Fibroblast of mammary gland (primary cell): ENCODE measurements at places on chromosomes 7 and 10.
A peak's percentile ranks its signal among the peaks of the same experiment; 100 is the strongest.

GRCh38 chr7:107152011-107152410 lies 16.8 kb upstream of the HBP1 start:
- peak; percentile 73 for DNase-seq

- no peak for DNase-seq
Observed at GRCh38 chr10:3065622-3066021, 1.7 kb upstream of the PFKP start.

DNA sequence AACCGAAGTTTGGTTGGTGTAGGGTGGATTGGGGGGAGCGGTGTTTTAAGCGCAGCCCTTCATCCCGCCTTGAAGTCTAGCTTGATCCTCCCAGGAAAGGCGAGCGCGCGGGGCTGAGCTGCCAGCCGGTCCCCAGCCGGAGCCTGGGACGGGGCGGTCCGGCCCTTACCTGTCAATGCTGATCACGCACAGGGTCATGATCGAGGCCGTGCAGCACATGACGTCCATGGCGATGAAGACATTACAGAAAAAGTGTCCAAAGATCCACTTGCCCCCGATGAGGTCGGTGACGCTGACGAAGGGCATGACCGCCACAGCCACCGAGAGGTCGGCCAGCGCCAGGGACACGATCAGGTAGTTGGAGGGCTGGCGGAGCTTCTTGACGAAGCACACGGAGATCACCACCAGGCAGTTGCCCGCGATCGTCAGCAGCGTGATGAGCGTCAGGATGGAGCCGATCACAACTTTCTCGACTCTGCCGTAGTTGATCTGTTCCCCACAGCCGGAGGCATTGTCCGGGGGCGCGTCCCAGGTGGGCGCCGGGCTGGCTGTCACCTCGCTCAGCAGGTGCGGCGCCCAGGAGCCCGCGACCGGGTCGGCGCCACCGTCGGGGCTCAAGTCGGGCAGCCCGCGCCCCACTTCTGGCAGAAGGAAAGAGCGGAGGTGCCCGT lies 740 bp downstream of the HTR7 start:
- DNase-seq = no peak

DNA sequence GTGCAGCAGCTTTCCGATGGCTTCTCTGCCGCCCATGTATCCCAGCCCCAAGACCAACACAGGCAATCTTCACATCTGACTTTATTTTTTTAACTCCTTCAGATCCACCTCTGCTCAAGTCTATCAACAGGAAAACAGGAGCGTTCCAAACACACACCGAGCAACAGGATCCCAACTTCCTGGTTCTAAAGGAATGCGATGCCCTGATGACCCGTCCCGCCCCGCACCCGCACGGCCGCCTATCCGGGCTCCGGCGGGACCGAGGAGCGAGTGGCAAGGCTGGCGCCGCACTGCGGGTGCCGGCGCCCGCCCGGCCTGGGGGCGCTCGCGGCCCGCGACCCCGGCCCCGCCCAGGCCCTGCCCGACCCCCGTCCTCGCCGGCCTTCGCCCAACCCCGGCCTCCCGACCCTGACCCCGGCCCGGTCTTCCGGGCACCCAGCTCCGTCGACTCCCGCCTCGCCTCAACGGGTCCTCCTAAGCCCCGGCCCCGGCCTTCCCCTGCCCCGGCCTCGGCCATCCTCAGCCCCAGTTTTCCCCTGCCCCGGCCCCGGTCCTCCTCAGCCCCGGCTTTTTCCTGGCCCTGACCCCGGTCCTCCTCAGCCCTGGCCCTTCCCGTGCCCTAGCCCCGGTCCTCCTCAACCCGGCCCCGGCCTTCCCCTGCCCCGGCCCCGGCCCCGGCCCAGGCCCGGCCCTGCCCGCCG lies 730 bp downstream of the LARP4B start:
- DNase-seq = peak; percentile 30

- no peak for DNase-seq
Observed at GRCh38 chr7:47421456-47421855, 160.5 kb downstream of the TNS3 start.

DNA sequence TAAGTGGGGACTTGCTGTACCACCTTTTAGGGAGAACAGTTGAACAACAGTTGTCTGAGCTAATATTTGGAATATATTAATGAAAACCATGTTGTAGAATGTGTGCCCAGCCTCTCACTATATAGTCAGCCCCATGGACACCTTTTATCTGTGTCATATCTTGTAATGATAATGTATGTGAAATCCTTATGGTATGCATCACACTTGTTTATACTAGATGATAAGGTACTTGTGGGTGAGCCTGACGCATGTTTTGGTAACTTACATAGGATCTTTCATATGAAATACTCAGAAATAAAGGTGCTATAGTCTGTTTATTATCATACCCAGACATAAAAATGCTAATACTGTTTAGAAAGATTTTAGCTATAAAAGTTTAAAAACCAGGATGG lies 32.8 kb downstream of the CAMK1D start:
- DNase-seq = no peak

GRCh38 chr10:623014-623413 lies 66.5 kb downstream of the DIP2C start:
- no peak for DNase-seq

DNA sequence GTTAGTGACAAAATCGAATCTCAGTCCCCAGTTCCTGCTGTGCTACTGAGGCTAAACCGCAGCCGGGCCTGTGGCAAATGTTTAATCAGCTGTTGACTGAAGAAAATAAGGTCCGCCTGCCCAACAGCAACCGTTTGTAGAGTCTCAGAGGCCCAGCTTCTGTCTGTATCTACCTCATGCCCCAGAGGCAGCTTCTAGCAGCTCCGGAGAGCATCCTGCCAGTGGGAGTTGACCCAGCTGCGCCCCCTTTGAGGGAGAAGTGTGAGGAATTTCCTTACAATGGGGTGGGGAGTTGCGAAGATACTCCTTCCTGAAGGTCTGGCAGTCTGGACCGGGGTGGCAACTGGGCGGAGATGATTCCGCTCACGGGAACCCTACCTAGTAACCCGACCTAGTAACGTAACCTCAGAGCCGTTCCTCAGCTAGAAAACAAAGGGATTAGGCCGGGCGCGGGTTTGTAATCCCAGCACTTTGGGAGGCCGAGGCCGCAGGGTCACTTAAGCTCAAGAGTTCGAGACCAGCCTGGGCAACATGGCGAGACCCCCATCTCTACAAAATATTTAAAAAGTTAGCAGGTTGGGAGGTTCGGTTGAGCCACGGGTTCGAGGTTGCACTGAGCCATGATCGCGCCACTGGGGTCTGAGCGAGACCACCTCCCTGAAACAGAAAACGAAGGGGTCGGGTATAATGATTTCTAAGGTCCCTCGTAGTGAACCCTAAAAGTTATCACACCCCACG lies 846 bp upstream of the ZNF775 start:
- peak; percentile 54 for DNase-seq

- peak; percentile 89 for DNase-seq
Observed at GRCh38 chr7:20330239-20330927, at the start of gene ITGB8. Gene ITGB8 (plus strand): TSS chr7:20330900. CDS start chr7:20331807, 907 bp downstream.

DNA sequence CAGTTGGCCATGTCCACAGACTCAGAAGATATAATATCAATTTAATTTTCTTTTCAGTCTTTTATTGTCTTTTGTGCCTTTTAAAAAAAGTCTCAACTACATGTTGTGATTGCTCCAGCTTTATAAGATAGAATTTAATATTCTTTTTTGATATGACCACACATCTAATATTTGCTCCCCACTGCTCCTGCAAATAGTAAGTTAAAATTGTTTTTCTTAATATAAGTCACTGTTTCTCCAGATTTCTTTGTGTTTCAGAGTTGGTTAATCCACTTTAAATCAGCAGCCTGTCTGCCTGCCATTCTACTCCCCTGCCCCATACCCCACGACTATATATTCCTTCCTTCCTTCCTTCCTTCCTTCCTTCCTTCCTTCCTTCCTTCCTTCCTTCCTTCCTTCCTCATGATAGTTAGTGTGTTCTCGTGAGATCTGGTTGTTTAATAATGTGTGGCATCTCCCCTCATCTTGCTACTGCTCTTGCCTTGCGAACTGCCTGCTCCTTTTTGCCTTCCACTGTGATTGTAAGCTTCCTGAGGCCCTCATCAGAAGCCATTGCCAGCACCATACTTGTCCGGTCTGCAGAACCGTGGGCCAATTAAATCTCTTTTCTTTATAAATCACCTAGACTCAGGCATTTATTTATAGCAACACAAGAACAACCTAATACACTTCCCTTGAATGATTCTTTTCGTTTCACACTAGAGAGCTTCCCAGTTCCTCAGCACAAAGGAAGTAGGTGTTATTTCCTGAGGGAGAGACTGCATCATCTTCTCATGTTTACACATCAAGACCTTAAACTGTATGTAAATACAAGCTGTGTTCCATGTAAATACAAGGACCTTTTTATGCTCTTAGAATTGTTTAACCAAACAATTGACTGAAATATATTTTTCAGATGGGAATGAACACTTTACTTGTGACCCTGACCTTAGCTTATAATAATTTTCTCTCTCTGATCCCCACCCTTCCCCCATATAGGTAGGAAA lies 24.5 kb downstream of the TAS2R16 start:
- no peak for DNase-seq

- no peak for DNase-seq
Observed at GRCh38 chr10:31458974-31459373, 140.0 kb downstream of the ZEB1 start.

DNA sequence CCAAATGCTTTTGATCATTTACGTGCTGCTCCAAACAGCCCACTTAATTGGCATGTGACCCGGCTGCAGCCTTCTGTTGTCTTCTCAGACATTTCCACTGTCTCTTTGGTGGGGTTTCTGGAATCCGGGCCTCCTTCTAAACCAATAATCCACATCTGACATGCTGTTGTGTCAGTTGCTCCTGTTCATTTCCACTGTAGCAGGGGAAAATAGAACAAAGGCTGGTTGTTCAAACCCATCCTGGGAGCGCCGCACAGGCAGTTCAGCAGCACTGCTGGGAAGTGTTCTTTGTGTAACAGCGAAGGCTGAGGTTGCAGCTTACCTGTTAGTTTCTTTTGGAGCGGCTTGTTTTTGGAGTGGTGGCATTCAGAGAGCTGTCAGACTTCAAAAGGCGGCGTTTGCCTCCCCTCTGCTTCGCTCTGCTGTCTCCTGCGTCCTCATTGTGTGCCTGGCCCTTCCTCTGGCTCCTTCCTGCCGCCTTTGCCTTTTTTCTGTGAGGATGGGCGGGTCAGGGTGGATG lies 149.4 kb downstream of the SNX10 start:
- no peak for DNase-seq

GRCh38 chr7:128841921-128842673 lies 11.9 kb downstream of the FLNC start:
- DNase-seq = peak; percentile 80

DNA sequence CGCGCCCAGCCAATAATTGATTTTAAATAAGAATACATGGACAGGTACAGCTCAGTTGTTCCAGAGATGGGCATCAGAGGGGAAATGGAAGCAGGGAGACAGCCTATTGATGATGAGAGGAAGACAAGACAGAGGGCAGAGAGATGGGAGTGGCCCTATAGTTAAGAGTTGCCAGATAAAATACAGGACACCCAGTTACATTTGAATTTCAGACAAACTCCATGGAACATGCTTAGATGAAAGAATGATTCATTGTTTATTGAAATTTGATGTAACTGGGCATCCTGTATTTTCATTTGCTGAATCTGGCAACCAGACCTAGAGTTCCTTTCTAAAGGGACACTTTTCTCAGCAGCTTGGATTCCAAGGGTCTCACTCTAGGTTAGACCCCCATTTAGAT lies 341.1 kb downstream of the FRMD4A start:
- DNase-seq = no peak

GRCh38 chr10:119653209-119653608 lies 2.0 kb downstream of the BAG3 start:
- no peak for DNase-seq

GRCh38 chr7:110944448-110944847 lies 146.5 kb upstream of the LRRN3 start:
- DNase-seq = no peak

DNA sequence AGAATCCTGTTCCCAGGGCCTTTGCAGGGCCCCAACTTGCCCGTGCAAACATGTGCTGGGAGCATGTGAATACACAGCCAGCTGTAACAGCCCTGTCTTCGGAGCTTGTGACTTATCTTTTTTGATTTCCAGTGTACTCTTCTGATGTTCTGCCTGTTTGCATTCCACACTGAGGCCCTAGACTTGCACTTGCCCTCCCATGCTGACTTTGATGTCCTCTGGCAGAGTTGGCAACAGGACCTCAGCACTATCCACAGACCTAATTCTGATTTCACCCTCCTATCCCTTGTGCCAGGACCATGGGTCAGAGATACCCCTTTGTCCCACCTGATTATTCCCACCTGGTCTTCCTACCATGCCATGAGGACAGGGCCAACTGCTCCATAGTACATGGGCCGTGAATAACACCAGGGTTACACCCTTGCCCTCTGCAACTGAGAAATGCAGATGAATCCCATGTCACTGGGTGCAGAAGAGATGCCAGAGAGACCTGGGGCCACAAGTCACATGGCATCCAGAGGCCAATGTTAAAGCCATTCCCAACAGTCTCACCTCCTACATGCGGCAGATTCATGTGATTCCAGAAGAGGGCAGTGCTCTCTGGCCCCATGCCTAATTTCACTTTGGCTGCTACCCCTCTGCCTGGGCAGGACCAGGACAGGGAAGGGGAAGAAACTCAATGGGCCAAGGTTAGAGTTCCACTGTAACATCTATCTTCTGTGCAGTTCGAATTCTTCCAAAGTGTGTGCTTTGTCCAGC lies 43.0 kb downstream of the SCRN1 start:
- DNase-seq = peak; percentile 46

DNA sequence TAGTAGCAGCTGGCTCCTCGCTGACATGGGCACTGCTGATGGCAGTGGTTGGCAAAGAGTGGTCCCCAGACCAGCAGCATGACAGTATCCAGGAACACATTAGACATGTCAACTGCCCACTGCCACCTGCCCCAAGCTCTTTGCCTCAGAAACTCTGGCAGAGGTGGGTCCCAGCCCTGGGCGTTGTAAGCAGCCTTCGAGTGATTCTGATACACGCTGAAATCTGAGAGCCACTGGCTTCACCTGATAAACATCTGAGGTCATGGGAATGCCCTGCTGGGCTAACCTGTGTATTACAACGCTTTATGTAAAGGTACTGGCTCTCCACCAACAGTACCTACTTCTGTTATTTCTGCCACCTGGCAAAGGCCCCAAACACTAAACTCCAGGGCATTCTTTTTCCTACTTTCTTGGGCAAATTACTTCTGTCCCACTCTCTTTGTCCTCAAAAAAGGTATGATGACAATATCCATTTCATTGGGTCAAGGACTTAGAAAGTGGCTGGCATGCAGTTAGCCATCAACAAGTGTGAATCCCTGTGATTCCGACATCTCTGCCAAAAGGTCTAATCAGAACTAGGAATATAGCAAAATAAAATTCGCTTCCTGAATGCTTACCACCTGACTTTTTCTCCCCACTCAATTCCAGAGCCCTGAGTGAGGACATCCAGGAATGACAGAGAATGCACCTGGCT lies 9.2 kb downstream of the SGMS1 start:
- DNase-seq = no peak

DNA sequence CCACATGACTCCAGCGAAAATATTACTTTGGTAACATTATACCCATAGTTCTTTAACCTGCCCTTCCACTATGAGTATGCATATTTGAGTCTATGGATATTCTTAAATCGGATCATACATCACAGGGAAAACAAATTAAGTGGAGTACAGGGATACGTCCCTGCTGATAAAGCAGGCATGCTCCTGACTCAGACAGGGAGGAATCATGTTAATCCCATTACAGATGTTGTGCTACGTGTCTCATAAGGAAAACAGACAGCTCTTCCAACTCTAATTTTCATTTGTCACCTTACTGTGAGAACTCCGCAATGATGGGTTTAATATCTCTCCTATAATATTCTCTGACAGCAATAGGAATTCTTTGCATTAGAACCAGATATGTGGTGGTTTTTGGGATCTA lies 469.5 kb upstream of the POM121L12 start:
- DNase-seq = no peak

GRCh38 chr7:68006619-68007018 lies 1010.0 kb downstream of the TYW1 start:
- no peak for DNase-seq

- DNase-seq = peak; percentile 41
Observed at GRCh38 chr7:117873310-117874190, at the start of gene CTTNBP2. Gene CTTNBP2 (minus strand): TSS chr7:117873441. CDS start chr7:117873415, 26 bp downstream.
